ENCODE measurements at places on chromosomes 13 and 19.

GRCh38 chr19:3062165-3063105 is at the start of gene TLE5:
Gene TLE5 (minus strand): TSS chr19:3062495. CDS start chr19:3062200, 295 bp downstream.
- DNase-seq: no peak

DNA sequence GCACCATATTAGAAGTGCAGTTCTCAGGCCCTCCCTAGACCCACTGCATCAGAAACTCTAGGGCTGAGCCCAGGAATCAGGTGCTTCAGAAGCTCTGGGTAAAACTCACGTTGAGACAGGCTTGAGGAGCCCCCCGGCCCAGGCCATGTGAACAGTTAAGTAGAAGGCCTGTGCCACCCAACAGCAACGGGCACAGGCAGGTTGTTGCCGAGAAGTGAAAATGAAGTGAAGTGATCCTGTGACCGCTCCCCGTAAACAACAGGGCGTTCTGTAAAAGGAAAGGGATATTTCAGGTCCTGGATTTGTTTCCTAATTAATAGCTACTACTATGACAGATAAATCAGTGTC is 128.8 kb downstream of the ATP11A start:
- DNase-seq: no peak

- peak; percentile 10 for DNase-seq
These were observed 57.6 kb upstream of the ZNF507 start for GRCh38 chr19:32287811-32288227.

- DNase-seq: no peak
These were observed 2.8 kb upstream of the IFI30 start for GRCh38 chr19:18170714-18171255.
